ENCODE measurements at places on chromosomes 16 and 17.
A peak's percentile ranks its signal among the peaks of the same experiment; 100 is the strongest.

DNA sequence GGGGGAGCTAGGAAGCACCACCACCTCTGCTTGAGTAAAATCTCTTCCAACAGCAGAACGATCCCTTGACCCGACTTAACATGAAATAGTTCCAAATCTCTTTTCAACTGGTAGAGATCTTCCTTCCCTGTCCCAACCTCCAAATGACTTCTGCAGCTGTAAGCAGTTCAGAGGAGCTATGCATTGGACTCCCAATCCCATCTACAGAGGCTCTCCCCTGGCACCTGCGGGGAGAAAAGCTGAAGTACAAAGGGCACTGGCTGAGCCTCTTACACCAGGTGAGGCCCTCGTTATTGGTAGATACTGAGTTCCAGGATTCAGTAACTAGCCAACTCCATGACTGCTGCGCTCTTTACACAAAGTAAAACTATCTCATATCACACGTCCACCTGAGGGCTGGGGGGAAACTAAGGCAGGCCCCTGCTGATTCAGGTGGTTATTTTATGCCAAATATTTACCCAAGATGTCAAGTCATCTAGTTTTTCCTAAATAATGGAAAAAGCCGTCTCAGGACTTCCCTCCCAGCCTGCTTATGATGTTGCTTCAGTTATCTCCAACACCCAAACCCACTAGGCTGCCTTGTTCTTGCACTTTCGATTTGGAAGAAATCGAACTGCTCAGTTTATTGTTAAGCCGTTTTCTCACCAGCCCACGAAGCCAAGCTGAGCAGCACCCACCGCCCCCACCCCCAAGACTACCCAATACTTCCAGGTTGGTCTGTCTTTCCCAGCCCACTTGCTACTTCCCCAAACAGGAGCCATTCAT is 3.2 kb downstream of the ACTG1 start:
- DNase-seq: peak; percentile 50

GRCh38 chr16:30748634-30749445 is 615 bp downstream of the PHKG2 start:
- DNase-seq: peak; percentile 57

DNA sequence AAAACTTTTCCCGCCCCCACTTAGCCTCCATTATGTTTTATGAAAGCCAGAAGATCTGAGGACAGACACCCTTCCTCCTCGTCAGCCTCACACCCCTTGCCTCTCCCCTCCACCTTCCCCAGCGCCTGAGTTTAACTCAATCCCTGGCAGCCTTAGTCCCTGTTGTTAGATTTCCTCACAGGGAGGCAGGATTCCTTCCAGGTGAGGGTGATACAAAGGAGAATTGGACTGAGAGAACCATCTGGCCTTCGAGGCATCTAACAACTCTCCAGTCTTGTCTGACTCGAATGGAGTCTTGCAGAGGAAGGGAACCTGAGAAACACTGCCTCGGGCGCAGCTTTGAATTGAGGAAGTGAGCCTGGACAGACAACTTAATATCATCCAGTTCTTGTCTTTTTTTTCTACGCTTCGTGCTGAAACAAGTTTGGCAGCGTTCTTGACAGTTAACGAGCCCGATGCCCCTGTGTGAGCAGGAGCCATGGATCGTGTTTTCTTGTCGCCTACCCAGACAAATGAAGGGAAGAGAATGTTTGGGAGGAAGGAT is 1.3 kb upstream of the ZNF768 start:
- DNase-seq: no peak

DNA sequence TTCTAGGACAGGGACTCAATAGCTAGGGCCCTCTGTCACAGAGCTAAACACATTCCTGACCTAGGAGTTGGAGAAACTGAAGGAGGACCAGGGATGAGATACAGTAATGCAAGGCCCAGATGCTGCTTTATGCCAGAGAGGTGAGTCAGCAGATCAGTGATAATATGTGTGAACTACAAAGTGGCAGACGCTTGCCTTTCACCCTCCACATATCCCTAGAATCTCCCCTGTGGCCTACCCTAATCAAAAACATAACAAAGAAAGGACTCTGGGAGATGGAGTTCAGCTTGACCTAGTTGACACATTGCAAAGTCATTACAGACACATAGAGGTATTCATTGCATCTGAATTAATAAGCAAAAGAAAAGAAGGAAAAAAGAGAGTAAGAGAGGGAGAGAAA is 417.6 kb upstream of the DYNLRB2 start:
- no peak for DNase-seq

DNA sequence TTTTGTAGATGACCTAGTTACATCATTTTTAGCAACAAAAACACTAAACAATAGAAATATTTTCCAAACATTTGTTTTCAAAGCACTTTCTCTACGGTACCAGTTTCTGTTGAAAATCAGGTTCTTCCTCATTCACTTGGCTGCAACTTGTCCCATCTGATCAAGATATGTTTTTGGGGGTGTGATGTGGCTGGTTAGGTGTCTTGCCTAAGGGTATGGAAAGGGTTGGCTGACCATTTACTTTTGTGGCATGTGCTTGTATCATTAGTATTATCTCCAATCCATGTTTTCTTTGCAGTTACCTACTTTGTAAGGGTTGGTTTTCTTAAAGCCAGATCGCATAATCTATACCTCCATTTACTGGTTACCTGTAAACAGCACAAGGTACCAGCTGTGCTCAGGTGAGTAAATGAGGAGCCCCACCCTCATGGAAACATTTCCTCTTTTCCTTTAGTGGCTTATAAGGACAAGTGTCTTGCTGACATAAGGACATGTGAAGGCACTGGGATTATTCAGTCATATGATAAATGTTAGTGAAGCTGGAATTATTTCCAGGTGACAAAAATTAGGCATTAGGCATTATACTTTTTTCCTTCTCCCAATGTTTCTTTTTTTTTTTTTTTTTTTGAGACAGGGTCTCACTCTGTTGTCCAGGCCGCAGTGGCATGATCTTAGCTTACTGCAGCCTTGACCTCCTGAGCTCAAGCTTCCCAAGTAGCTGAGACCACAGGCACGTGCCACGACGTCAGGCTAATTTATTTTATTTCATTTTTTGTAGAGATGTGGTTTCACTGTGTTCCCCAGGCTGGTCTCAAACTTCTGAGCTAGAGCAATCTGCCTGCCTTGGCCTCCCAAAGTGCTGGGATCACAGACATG is 162.0 kb downstream of the CCDC182 start:
- DNase-seq: no peak

DNA sequence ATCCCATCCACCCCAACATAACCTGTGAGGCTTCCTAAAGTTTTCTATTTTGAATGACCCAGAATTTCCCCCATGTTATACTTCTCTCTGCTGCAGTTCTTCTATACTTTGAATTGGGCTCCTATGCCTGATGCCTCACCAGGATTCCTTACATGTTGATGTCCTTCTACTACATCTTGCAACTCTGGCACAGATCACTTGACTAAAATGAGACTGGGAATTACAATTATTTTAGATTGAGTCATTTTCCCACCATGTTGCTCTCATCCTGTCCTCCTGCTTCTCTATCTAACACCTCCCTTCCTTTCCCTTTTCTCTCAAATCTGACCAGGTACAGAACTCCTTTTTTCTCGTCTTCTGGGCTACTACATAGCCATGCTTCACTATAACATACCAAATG is 314.0 kb upstream of the KCNJ16 start:
- DNase-seq: peak; percentile 26

- peak; percentile 56 for DNase-seq
Observed at GRCh38 chr17:73420897-73421296, 109.1 kb upstream of the CDC42EP4 start.

DNA sequence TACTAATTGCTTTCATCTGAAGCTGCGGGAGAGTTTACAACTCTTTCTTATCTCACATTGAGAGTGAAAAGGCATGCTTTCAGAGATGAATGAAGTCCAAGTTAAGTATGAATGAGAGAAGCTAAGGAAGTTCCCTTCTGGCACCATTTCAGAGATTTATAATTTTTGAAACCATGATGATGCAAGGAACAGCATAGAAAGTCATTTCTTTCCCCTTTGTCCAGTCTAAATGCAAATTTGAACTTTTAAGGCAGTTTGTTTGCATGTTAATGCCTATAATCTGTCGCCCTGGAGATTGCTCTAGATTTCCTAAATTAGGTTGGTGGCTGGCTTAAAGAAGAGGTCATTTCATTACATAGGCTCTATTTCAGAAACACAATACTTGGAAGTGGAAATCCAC is 594.8 kb upstream of the GOT2 start:
- DNase-seq: no peak

- peak; percentile 59 for DNase-seq
Observed at GRCh38 chr17:15490634-15491261, 23.3 kb upstream of the CDRT4 start.

DNA sequence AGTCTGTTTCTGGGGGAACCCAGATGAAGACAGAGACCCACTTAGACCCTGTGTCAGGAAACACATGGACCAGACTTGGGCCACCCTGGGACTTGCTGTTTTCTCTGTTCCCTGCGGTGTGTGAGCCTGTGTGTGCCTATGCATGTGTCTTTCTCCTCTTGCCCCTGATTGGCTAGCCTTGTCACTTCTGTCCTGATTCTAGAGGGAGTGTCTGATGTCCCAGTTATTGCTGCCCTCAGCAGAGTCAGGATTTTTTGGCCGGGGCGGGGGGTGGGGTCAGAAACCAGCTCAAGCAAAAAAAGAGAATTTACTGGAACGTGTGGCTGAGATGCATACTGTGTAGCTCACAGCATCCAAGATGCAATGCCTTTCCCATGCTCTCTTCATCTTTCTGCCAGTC is 30.5 kb downstream of the PLCG2 start:
- DNase-seq: no peak

GRCh38 chr16:19776147-19776546 is 58.1 kb downstream of the IQCK start:
- DNase-seq: no peak

- DNase-seq: no peak
Observed at GRCh38 chr17:73394512-73395450, 83.0 kb upstream of the CDC42EP4 start.

DNA sequence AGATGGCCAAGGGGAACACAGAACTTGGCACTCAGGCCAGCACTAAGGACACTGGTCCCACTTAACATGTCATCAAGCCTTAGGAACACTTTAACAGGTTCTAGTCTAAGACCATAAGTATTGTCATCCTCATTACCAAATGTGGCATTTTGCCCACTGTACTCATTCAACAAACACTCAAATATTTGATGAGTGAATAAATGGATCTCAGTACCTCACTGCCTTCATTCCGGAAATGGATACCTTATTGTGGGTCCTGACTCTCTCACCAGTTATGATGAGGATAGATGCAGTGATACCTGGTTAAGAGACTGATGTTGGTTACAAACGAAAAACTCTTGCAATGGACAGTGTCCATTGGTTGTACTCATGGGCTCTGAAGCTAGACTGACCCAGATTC is 455.2 kb upstream of the DYNLRB2 start:
- DNase-seq: no peak

DNA sequence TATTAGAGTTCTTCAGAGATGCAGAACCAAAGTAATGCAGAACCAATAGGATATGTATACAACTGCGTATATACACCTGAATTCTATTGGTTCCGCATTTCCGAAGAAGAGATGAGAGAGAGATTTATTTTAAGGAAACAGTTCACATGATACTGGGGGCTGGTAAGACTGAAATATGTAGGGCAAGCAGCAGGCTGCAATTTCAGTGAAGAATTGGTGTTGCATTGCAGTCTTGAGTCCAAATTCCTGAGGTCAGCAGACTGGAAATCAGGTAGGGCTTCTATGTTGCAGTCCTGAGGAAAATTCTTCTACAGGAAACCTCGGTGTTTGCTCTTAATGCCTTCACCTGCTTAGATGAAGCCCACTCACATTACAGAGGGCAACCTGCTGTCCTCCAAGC is 128.2 kb upstream of the MED13 start:
- DNase-seq: peak; percentile 23

DNA sequence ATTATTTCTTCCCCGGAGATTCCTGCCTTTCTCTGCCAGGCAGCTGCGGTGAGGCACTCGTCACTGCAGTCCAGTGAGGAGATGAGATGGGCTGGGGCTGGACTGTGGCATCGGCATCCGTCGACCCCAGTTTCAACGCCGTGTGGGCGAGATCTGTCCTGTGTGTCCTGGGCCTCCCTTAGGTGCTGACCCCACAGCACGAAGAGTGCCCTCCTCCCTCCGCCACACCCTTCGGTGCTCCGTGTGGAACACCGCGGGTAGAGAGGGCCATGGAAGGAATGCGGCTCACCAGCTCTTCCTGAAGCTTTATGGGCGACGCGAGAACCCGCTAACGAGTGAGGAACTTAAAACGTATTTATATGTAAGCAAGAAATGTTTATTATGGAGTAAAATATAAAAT is 17.6 kb downstream of the ACSF3 start:
- DNase-seq: no peak

DNA sequence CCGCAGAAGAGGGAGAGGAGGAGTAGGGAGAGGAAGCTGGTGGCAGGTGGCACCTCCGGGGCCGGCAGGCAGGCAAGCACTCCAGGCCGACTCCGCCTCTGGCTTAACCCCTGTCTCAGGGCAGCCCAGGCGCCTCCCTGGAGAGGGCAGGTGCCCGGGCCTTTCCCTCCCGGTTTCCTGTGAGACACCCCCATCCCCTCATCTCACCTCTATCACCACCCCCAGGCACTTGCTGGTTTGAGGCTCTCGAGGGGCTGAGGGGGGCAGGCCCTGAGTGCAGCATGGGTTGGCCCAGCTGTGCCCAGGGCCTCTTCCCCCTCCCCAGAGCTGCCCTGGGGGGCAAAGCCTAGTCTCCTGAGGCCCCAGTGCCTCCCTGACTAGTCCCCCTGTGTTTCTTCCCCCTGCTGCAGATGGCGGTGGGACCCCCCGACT is 6.0 kb downstream of the DOC2A start:
- DNase-seq: no peak

DNA sequence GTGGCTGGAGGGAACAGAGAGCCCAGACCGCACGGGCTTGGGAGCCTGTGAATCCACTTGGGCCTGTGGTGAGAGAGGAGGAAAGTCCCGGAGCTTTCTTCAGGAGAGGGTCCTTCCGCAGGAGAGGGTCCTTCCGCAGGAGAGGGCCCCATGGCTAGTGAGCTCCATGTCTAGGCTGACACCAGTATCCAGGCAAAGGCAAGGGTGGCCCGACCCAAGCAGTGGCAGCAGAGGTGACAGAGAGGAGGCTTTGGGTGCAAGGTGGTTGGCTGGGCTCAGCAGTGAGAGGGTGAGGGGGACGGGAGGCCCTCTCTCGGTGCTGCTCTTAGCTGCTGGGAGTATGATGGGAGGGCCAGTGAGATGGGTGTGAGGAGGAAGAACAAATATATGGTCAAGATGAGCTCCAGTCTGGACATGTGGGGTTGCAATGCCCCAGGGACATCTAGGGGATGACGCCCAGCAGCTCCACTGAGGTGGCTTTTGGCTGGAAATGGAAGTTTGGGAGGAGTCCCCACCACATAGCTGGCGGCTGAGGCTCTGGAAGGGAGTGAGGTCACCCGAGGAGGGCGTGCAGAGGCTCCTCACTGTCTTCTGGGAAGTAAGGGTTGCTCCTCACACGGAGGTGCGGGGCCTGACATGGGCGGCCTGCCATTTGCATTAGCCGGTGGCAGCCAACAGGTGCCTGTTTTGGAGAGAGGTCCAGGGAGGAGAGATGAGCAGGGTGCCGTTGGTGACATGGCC is 2.3 kb upstream of the HSD3B7 start:
- no peak for DNase-seq

DNA sequence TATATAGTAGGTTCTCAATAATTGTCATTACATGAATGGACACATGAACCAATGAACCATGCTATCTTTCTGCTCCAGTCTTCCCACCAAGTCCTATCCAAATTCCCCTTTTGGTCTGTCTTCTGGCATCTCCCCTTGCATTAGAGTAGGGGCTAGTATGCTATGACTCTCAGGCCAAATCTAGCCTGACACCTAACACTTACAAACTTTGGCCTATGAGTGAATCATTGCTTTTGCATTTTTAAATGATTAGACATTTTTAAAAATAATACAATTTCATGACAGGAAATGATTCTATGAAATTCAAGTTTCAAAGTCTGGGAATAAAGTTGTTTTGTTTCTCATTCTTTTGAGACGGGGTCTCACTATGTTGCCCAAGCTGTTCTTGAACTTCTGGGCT is 102.5 kb upstream of the MAF start:
- no peak for DNase-seq

All from choroid plexus epithelial cell (primary cell).